ENCODE measurements at places on chromosomes 7 and 10.

DNA sequence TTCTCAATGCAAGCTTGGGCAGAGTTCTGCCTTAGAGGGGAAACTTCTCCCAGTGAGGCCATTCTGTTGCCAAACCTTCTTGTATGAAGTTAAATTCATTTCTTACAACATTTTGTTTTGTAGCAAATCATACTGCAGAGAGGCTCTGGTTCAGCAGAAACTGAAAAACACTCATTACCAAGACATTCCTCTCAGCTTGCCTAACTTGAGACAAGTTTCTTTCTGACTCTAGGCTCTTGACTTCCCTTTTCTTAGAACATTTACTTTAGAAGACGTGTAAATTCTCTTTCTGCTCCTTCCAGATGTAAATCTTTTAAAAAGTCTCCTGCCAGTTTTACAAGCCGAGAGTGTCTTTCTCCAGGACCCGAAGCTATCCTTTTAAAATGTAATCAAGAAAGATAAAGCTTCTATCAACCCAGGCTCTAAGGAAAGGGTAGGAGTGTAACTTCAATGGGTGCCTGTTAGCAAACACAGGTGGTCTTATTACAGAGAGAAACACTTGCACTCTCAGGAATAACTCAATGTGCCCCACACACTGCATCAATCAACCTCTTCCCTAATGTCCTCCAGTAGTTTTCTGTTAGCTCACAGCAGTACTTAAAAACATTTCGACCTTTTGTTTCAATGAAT, 80.5 kb upstream of the TAS2R16 start:
- no peak for DNase-seq

DNA sequence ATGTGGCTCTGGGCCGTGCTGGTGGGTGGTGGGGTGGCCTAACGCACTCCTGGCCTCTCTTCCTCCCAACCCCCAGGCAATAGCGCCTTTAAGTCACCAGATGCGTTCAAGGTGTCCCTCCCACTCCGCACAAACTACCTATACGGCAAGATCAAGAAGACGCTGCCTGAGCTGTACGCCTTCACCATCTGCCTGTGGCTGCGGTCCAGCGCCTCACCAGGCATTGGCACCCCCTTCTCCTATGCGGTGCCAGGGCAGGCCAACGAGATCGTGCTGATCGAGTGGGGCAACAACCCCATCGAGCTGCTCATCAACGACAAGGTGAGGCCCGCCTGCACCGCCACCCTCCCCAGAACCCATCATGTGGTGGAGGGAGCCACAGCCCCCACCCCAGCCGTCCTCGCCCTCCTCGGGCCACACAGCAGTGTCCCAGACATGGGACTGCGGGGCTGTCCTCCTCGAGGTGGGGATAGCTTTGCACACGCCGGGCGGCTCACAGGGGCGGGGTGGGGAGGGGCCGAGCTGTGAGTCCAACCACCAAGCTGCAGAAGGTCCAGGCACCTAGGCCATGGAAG, 7.8 kb downstream of the NPTX2 start:
- no peak for DNase-seq

DNA sequence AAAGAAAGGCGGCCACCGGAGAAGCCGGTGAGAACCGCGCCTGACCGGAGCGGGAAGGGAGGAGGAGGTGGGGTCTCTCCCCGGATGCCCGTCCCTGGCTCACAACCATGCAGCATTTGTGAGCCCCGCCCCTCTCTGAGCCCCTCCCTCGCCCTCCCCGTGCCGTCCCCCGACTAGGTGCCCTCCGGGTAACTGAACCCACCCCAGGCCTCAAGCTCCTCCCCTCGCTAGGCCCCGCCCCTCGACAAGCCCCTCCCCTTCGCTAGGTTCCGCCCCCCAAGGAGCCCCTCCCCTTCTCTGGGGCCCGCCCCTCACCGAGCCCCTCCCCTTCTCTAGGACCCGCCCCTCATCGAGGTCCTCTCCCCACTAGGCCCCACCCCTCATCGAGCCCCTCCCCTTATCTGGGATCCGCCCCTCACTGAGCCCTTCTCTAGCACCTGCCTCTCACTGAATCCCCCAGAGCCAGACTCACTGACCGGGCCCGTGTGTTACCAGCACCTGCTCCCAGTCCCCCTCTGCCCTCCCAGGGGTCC, 42.2 kb upstream of the HSPB1 start:
- peak; percentile 50 for DNase-seq

GRCh38 chr7:87193912-87194311, 25.6 kb downstream of the TMEM243 start:
- DNase-seq: no peak

- no peak for DNase-seq
Measured at GRCh38 chr7:26178272-26178960, 22.1 kb downstream of the HNRNPA2B1 start.

DNA sequence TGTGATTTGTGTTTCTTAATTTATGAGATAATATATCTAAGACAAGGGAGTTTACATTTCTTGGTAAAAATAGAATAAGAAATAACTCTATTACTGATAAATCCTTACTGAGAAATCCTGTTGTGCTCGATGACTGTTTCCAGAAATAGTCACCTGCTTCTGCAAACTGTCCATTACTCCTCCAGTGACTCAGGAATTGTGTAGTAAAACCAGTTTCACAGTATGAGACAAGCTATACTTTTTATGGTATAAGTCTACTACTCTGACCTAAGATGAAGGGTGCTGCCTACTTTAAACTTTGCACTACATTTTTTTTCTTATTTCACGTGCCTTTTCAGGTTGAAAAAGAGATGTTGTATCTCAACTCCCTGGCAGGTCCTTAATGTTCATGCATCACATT, 6.8 kb upstream of the ANKRD22 start:
- no peak for DNase-seq

DNA sequence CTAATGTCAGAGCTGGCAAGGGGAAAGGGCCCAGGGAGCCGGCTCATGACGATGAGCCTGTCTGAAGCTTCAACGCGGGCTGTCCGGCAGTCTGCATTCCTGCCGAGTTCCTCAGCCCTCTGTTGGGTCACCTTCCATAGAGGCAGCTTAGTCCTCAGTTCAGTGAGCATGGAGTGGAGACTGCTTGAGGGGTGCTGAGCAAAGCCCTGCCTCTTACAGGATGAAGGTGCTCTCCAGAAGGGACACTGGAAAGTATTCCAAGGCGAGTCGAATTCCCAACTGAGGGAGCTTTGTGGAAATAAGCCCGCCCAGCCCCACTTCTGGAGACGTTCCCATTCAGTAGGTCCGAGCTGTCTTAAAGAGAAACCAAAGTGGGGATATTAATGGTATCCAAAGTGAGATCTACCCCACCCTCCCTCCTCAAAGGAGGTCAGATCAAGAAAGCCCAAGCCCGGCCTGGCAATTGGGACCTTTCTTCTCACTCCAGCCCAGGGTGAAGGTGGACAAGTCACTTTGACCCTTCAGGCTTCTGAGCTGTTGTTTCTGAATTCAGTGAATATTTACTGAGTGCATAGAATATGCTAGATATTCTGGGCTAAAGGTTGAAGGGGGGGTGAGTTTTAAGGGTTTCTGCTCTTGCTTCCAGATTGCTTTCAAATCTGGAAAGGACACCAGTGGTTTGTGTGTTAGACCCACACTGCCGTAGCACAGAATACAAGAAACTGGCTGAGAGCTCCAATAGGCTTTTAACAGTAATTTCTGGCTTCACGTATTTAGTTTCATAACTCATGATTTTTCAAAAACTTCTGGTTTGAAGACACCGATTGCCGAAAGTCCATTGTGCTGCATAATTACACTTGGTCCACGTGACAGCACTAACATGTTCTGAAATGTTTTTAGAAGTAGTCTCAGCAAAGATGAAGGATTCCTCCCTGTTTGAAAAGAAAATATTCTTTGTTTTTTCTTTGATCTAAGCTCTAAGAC, 3.5 kb downstream of the EGFR start:
- DNase-seq: no peak

Data from stimulated activated CD8-positive, alpha-beta memory T cell treated with anti-CD3 and anti-CD28 coated beads, Interleukin-2, amount 100 ng/mL, for 48 hours (primary cell).